Activated T-helper 1 cell treated with Interleukin-2 at 50 U/mL for 16 hours (primary cell): ENCODE measurements at places on chromosomes 5 and 9.

DNA sequence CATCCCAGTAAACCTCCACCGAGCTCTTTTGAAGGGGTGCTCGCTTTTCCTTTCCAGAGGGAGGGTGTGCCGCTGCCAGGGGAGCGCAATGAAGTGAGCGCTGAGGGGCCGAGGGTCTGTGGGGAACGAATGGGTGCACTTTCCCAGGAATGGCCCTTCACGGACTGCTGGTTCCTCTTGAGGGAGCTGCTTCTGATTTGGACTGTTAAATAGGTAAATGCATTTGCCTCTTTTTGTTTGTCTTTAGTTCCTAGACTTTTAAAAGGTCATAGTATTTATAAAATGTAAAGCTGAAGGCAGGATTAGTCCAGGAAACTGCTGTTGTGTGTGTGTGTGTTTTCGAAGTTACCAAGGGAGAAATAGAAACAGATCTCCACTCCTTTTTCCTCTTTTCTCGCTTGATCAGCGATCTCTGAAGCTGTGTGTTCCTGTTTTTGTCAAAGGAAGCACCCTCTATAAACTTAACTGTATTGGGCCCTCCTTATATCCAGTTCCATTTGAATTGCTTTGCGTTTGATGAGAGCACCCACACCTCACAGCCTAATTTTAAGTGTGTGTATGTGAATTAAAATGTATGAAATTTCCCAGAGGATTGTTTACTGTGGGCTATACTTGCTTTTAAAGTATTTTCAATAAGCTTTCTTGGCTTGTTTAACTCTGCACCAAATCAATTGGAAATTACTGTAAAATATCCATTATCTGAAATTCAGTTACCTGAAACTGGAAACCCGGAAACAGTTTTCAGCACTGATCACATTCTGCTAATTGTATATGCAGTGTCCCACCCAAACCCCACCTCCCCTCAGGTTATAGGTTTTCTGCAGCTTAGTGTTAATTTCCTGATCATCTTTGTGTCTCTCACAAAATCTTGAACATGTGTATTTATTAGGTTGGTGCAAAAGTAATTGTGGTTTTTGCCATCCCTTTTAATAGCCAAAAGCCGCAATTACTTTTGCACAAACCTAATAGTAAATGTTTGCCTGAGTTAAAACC, 966 bp downstream of the SNX2 start:
- DNase-seq: no peak

DNA sequence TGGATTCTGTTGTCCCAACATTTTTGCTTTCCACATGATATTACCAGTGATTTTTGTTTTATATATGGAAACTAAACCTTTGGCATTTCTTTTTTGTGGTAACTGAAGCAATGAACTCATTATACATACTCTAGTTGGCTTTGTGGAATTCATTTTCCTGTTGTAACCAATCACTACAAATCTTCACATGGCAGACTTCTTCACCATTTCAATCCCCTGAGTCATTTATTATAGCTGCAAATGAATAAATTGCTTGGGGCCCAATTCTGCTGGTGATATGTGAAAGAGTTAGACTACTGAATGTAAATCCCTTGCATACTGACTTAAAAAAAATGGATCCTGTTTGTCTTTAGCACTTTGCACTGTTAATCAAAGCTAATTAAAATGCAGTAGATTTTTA, 1709.6 kb upstream of the WWC1 start:
- DNase-seq: no peak

GRCh38 chr9:79939819-79940218, 368.1 kb downstream of the TLE4 start:
- no peak for DNase-seq

GRCh38 chr5:16477541-16477940, 11.9 kb upstream of the ZNF622 start:
- DNase-seq: no peak

- no peak for DNase-seq
These were observed 28.6 kb upstream of the SELENOP start for GRCh38 chr5:42840269-42840668.

- DNase-seq: no peak
These were observed 1.7 kb downstream of the PRKAA1 start for GRCh38 chr5:40796487-40796889.

DNA sequence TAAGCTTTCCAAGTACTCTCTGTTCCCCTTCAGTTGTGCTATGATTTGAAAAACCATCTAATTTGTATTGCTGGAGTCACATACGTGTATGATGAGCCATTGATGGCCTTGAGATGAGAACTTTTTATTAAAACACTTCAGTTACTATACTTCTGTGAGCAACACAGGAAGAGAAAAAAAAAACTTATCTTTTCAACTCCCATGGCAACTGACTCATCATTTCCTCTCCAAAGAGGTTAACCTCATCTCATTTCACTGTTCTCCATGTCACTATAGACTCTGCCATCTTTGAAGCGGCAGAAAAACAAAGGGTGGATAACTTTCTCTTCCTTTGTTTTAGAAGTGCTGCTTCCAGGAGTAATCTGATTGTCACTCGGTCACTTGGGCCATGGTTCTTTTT, 104.3 kb upstream of the PCSK1 start:
- DNase-seq: no peak

DNA sequence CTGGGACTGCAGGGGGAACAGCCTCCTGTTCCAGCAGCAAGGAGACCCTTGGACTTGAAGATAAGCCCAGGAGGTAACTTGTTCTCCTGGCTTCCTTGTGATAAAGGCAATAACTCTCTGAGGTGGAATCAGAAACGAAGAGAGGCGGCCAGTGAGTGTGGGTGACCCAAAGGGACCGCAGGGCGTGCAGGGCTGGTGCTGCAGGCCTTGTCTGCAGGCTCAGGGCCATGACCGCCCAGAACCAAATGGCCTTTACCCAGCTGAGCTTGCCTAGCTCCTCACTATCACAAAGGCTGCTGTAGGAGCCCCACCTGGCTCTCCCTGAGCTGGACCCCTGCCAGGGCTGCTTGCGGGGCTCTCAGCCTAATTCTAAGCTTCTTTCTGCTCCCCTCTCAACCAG, 72.5 kb downstream of the NDFIP1 start:
- DNase-seq: no peak

- DNase-seq: no peak
These were observed 3.0 kb upstream of the CCNG1 start for GRCh38 chr5:163434401-163434866.

- DNase-seq: no peak
These were observed 129.3 kb downstream of the GCNT1 start for GRCh38 chr9:76588316-76588715.

DNA sequence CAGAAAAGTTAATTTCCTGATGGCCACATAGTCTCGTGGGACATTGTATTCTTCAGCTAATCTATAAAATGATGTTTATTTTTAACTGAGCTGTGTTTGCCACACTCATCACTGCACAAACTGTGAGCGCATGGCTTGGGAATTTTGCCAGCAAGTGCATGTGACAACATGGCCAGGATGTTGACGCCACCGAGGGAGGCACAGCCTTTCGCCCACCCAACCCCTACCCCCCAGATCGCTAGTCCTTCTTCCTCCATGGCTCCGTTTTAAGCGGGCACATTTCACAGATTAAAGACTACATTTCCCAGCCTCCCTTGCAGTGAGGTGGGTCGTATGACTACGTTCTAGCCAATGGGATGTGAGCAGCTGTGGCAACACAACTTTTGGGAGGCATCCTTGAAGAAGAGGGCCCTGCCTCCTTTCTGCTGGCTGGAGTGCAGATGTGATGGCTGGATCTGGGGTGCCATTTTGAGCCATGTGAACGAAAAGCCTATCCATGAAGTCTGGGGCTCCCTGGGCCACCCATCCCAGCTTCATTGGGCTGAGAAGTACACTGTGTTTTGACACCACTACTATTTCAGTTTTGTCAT, 7.9 kb downstream of the NRARP start:
- no peak for DNase-seq

DNA sequence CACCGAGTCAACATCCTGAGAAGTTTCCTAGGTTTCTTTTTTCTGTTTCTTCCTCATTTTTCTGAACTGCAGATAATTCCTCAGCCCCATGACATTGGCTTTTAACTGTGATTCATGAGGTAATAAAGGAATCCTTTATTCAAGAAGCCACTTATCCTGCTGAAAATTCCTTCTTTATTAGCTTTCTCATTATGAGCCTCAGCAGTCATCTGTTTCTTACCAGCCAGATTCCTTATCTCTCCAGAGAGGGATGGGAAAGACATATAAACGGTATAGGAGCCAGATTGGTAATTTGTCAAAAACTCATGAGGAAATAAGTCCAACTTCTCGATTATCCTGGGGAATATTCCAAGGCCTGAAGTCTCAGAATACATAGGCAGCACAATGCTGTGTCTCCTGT, 465.4 kb downstream of the ICE1 start:
- DNase-seq: no peak

DNA sequence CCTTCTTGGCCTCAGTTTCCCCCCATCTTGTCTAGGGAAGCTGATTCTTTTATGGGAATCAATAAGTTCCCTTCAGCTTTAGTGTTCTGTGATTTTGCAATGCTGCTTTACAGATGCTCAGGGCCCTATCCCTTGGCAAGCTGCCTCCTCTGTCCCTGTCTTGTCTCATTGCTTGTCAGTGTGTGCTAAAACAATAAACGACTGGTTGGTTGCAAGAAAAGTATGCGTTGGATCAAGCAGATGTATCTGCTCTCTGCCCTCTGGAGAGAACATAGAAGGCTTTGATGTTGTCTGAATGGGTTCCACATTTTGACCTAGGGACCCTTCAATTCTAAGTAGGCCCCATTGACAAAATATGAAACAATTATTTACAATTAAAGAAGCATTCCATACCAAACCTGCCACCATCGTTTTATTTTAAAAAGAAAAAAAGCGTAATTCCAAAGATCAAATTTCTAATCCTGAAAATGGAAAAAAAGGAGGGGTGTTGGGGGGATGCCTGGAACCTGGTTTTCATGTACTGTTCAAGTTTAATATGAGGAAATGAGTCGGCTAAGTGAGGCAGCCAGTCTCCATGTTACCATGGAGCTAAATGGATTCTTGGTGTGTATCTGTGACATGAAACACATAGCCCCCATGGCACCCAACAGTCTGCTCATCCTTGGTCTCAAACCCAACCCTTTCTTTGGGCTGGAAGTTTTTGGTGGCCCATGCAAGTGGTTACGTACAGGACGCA, 31.2 kb upstream of the TARS1 start:
- DNase-seq: no peak
